Endothelial cell (in vitro differentiated cells): ENCODE measurements at places on chromosomes 1 and 21.

DNA sequence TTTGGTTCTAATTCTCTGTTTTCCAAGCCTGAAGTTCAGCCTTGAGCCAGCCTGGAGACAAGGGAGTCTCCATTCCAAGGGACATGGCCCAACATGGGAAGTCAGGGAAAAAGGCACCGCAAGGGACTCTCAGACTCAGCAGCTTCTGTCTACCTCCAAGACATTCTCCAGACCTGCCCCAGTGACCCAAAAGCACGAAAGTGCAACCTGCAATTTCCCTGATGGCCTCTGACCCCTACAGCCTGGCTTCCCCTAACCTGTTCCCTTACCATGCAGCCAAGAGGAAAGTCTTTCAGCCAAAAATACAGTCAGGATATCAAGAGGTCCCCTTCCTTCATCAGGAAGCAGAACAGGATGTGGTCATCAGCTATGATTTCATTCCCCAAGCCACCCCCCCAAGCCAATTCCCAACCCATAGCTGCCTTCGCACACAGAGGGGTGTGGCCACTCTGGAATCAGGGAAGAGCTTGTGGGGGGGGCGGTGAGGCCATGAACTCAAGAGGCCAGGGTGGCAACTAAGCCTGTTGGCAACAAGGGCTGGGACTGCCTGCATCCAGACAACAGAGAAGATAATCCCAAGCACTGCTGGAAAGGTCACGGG is 59.2 kb downstream of the TIAM1 start:
- DNase-seq = peak; percentile 20

- DNase-seq = no peak
Measured at GRCh38 chr1:30274976-30275621, 448.3 kb downstream of the MATN1 start.

- no peak for DNase-seq
Measured at GRCh38 chr1:29527314-29528004, 291.1 kb downstream of the PTPRU start.

DNA sequence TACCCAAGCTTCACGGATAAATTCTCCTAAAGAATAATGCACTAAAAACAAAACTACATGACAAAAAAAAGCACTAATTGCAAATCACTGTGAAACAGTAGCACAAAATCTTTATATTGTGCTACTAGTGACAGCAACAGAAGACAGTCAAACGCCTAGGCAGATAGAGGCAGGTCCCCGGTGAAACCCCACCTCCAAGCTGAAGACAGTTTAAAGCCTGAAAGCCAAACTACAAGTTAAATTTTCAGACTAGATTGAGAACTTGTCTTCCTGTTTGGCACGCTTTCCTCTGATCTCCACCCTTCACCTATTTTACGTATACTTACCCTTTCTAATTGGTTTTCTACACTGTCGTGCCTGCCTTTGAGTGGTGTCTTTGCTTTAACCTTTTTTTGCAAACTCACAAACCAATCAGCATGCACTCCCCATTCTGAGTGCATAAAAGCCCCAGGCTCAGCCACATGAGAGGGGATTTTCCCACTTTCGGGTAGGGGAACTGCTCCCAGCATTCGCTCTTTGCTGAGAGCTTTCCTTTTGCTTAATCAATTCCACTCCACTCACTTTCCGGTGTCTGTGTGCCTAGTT is 3.6 kb upstream of the BACH1 start:
- DNase-seq = no peak

DNA sequence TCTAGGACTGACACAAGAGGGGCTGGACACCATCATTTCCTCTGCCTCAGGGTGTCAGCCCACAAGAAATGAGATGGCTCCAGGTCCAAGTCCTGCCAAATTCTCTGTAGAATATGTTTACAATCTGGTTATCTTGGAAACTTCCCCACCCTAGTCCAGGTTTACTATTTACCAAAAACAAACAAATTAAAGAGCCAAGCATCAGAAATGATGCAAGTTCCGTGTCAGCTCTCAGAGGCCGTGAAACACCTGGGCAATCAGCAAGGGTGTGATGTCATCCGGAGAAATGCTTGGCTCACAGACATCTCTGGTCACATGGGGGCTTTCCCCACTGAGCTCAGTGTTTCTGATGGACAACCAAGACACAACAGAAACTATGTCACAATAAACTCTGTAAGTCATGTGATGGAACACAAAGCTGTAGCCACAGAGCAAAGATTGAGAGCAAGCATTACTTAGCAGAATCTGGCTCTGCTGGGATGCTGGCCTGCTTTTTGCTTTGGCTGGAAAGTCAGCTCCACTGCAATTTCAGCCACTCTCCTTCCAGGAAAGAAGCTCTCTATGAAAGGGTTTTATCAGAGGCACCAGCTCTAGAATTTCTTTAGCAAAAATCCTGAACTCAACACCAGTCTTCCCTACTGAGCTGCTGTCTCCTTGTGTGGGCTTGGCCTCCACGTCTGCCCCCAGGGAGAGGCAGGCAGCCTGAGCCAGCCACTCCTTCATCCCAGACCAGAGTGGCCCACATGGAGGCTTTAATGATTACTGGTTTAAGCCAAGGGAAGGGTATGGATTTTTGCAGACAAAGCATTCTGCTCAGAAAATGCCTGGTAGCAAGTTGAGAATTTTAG is 55.9 kb downstream of the NENF start:
- DNase-seq = no peak

GRCh38 chr1:240967070-240967724 is 355.2 kb upstream of the GREM2 start:
- DNase-seq = no peak

- no peak for DNase-seq
Measured at GRCh38 chr1:227911376-227911775, 36.4 kb downstream of the WNT9A start.

DNA sequence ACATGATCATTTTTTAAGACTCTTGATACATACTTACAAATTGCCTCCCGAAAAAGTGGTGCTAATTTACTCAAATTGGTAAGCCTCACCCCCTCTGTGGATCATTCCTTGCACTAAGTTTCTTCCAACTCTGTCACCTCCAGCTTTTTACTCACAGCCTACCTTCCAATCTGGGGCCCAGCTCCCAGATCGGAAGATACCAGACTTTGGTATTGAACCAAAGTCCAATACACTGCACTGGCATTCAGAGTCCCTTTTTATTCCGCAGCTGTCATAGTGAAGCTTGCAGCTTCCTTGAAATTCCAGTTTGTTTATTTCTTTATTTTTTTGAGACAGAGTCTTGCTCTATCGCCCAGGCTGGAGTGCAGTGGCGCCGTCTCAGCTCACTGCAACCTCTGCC is 1.8 kb upstream of the LAMTOR5 start:
- no peak for DNase-seq

DNA sequence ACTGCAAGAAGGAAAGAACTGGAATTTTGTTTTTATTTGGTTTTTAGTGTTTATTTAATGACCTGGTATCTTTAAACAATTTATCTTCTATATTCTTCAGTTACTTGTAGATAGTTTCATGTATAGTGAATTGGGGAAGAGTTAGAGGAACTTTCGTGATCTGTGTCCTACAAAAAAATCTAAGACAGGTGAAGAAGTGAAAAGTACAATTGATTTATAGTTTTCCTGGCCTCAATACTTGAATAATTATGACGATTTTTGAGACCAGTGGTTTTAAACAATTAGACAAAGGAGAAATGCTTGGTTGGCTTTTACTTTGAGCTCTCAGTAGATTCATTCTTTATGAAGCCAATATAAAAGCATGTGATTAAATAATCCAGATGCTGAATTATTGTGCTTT is 7.5 kb downstream of the MIER1 start:
- DNase-seq = no peak

DNA sequence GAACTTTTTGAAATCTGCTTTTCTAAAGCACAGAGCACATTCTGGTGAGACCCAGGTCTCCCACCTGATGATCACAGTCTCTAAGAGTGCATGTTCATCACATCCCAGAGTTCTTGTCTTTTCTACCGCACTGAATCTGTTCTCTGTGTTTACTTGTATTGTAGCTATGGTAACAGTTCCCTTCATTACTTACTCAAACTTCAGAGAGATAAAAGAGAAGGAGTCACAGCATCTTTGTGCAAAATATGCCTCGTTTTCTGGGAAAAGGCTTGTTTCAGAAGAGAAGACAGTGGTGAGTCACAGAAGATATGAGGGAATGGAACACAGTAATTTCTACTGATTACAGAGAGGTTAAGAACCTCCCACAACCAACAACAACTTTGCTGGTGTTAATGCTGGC is 580.6 kb downstream of the PLA2G4A start:
- DNase-seq = no peak

- no peak for DNase-seq
Measured at GRCh38 chr1:214002060-214002459, 14.3 kb downstream of the PROX1 start.

GRCh38 chr1:231420959-231421545 is 1.0 kb downstream of the EGLN1 start:
- peak; percentile 49 for DNase-seq
